Neural crest cell (in vitro differentiated cells): ENCODE measurements at places on chromosomes 11 and 22. TPM values are rescaled to one million over a fixed set of nuclear protein-coding genes. Genes with fewer than 3 reads are reported as not detected.

- DNase-seq: no peak
Observed at GRCh38 chr22:26447584-26448329, 18.7 kb downstream of the ASPHD2 start.

DNA sequence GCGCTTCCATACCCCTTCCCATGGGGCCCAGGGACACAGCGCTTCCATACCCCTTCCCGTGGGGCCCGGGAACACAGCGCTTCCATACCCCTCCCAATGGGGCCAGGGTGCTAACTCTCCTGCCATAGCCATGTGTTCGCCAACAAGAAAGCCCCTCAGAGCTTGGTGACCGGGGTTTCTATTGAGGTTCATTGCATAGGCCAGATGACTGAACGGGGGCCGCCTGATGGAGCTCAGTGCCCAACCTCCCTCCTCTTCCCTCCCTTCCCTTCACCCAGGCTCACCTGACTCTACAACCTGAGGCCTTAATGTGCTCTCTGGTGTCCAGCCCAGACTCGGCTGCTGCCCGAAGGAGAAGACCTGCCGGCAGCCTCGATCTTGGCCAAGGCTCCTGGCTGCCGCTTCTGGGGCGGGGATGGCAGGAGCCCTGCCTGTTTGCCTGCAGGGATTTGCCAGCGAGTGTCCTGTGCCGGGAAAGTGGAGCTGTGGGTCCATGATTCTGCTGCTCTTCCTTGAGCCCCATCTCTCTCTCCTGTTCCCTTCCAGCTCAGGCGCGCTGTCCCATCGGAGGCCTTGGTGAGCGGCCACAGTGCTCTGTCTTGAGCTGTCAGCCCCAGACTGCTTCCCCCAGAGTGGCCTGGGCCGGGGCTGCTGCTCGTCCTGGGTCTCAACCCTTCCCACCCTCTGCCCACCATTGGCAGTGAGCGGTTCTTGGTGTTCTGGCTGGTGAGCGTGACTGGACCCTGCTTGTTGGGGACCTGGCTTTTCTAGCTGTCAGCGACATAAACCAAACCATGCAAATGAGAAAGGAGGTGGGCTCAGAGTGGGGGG lies 267.0 kb downstream of the TBC1D22A start:
- DNase-seq: no peak

TEX12 gene
- 0.41 TPM in 1 of 2 replicates, not detected in the other for total RNA-seq

- DNase-seq: no peak
Observed at GRCh38 chr11:62030071-62030684, 62.7 kb upstream of the FTH1 start.

DEUP1 gene
- total RNA-seq: 0.70 and 0.80 TPM in 2 replicates

DNA sequence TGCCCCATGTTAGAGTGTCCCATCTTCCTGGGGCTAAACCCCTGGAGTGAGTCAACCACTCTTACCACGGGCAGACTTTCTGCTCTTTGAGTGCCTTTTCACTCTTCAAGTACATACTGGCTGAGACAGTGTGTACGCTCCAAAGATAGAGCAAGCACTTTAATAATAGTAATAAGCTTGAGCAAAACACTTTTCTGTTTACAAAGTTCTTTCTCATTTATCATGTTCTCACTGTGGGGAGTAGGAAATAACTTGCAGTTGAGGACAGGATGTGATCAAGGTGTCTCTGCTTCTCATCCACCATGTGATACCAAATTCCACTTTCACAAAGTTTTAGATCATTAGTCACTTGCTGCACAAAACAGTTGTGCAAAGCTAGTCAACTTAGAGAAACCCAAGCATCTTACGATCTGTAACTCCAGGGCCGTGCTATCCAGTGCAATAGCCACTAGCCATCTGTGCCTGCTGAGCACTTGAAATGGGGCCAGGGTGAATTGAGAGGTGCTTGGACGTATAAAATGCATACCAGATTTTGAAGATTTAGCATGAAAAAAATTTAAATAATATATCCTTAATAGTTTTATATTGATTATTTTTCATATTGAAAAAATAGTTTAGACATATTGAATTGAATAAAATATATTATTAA lies 135.3 kb downstream of the KIF18A start:
- DNase-seq: no peak

FJX1 gene
- 28.2 and 29.5 TPM in 2 replicates for total RNA-seq

IGLL1 gene
- total RNA-seq: not detected in 2 replicates

- DNase-seq: peak; percentile 72
Observed at GRCh38 chr11:34492806-34493414, 20.7 kb downstream of the ELF5 start.

- no peak for DNase-seq
Observed at GRCh38 chr11:110147962-110148709, 54.9 kb downstream of the ZC3H12C start.

GRCh38 chr11:112540261-112540660 lies 279.6 kb upstream of the PLET1 start:
- no peak for DNase-seq

SLN gene
- not detected in 2 replicates for total RNA-seq

DNA sequence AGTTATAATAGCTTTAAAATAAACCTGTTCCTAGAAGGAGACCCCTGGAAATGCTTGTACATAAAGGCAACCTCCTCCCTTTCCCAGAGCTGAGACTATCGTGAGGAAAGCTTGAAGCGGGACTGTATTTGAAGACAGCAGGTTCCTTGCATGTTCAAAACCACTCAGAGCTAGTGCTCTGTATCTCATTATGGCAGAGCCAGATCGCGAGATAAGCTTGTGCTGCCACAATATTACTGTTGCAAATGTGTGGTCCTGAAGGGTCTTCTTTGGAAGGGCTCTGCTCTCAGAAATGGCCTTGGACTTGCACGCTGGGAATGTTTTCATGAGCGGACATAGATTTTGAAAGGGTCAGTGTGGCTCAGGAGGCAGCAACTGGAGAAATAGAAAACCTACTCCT lies 168.2 kb downstream of the KIRREL3 start:
- DNase-seq: no peak

GGTLC2 gene
- not detected in 2 replicates for total RNA-seq

DNA sequence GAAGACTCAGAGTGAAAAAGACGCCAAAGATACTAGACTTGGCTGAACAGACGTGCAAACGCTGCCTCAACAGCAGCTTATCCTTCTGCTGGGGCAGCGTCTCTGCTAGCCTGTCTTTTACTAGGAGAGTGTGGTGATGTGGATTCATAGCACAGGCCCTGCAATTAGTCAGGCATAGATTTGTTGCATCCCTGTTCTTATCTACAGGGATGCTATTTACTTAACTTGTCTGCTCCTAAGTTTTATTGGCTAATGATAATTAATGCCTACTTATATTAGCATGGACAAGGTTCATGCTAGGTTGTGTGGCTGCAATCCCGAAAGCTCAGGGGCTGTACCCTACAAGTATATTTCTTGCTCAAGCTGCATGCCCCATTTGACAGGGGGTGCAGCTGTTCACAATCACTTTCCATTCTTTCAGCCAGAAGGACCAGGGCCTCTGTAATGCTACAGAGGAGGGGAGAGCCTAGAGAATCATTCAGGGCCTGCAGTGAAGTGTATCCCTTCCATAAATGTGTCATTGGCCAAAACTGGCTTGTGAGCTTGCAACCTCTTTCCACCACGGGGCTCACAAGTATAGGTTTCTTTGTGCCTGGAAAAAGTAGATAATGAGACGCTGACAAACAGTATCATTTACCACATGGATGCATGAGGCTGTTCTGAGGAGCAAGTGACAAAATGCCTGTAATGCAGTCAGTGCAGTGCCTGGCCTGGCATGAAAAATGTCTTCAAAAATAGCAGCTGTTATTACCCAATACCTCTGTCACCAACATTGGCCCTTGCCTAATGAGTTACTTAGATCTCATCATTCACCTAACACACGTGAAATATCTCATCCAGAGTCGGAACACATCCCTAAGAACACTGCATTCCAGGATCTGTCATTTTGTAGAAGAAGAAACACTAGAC lies 685.8 kb upstream of the API5 start:
- no peak for DNase-seq

CYP2D6 gene
- total RNA-seq: 3.5 and 3.7 TPM in 2 replicates

EIF1AD gene
- 58.0 and 61.0 TPM in 2 replicates for total RNA-seq

DNA sequence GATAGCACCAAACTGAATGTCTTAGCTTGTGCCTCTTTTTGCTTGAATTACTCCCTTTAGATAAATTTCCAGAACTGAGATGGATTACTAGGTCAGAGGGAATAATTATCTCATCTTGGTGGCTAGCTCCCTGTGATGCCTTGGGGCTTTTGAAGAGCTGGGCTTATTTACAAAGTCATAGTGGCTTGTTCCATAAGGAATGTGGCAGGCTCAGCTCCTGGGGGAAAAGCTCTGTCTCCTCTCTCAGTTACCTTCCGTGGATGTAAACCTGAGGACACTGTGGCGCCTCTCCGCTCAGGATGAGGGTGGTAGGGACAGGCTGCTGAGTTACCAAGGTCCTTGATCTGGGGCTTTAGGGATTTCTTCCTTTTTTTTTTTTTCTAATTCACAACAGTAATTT lies 121.7 kb downstream of the PARVA start:
- no peak for DNase-seq

DERL3 gene
- total RNA-seq: 5.7 TPM in 2 replicates

OR10G7 gene
- not detected in 2 replicates for total RNA-seq

HTR3B gene
- total RNA-seq: 0.26 and 0.52 TPM in 2 replicates

DNA sequence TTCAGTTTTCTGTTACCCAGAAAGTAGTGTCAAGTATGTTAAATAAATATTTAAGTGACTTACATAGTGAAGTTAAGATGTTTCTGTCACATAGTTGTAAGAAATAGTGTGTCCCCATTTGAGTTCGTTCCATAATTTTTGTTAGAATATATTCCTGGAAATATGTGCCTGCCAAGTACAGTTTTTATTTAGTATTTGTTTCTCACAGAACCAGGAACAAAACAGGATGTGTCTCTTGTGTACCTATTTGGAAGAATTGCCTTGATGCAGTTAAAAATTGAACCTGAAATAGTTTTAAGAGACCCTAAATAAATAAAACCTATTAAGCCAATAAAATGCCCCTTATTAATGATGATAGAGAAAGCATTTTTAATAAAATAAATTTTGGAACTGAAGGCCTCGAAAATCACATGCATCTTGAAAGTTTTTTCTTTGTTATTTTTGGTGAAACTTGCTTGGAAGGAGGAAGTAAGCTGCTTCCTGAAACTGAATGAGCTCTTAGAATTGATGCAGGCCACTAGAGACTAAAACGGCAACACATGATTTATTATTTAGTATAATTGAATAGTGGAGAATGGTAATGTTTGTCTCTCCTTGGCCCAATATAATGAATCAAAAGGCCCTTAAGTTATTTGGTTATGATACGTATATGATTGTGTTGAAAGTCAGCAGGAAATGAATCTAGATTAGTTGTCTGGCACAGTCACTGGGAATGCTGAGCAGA lies 55.9 kb downstream of the SWAP70 start:
- no peak for DNase-seq

GRCh38 chr22:48098921-48099245 lies 1336.4 kb downstream of the TBC1D22A start:
- no peak for DNase-seq

MS4A12 gene
- not detected in 2 replicates for total RNA-seq

DNA sequence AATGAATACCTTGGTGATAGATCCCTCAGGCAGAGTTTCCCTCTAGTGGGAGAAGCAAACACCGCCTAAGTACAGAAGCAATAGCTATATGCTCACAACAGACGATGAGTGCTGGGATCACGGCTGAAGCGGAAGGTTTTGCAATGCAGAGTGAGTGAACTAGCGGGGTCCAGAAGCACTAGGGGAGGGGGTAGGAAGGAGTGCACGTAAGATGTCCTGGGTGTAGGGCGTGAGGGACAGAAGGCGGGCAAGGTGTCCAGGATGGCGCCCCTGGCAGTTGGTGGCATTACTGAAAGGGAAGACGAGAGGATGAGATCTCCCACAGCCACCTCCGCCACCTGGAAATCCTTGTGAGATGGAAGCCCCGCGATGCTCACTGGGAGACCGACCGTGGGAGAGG lies 81.0 kb downstream of the ETS1 start:
- no peak for DNase-seq

SLC22A24 gene
- total RNA-seq: not detected in 2 replicates

DNA sequence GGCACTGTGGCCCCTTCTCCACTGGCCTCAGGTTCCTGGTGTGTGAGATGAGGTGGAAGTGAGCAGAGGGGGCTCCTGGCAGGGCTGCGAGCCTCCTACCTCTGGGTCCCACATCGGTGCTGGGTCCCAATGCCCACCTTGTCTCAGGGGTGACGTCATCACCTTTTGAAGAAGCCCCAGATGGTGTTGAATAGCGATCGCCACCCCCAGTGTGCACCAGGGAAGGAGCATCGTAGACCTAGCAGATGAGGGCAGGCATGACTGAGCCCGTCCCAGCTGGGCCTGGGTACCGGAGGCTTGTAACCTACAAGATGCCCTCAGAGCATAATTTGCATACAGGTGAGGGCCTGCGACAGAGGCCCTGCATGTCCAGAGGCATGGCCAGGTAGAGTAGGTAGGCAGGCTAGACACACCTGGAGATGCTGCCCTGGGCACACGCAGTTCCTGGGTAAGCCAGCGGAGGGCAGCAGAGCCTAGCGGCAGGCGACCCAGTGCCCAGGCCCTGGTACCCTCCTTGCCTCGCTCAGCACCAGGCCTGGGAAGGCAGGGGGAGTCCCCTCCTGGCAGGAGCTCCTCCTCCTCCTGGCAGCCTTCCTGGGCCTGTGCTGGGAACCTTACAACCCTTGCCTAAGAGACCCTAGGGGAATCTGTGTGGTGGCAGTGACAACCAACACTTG lies 52.5 kb downstream of the TPCN2 start:
- peak; percentile 74 for DNase-seq
